ENCODE measurements at places on chromosomes 5 and 9. TPM values are rescaled to one million over a fixed set of nuclear protein-coding genes. Genes with fewer than 3 reads are reported as not detected.

DNA sequence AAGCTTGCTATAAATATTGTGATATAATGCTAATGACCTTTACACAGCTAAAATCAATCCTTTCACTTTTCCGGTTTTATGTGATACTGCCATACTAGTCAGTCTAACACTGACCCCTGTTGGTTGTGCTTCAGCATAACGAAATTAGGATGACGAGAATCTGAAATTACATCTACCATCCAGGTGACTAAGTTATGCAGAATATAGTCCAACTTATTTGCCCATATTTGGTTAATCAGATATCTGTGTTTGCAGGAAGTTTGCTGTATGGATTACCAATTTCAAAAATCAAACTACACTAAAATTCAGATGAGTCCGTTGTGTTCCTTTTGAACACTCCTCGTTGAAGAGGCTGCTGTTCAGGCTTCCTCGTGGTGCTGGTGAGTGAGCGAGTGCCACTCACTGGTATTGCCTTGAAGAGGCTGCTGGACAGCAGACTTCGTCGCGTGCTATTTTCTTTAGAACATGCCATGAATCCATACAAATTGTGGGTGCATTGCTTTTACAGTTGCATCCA, 32.5 kb downstream of the TENT4A start:
- no peak for DNase-seq
- H3K4me1 ChIP-seq = no peaks in the 10 kb centered on the region
- H3K27ac ChIP-seq = no peak overlapping the region
- H3K36me3 ChIP-seq = no peaks in the 10 kb centered on the region
- H3K27me3 ChIP-seq = peaks cover 2% of the 10 kb centered on the region
- H3K4me3 ChIP-seq = no peak overlapping the region

DNA sequence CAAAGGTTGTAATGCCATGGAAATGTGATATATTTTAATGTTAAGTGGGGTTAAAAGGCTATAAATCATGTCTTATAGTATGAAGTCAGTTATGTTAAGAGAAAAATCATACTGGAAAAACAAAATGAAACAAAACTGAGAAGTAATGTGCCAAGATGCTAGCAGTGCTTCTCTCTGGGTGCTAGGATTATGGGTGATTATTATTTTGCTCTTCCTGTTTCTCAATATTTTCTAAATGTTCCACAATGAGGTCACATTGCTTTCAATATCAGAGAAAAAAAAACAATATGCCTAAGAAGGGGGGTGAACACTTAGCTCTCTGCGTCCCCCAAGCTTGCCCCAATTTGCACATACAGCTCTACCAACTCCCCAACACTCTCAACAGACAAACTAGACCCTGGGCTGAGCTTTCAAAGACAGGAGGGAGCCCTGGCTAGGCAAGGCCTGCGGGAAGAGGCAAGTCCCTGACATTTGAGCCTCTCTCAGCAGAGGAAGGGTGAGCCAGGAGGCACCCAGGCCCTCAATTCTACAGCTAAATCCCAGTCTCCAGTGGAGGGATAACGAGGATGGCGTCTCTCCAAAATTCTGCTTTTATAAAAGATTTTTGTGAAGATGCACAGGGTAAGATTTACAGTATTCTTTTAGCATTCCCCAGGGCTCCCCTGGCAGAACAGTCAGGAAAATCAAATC, 24.4 kb downstream of the WHRN start:
- H3K36me3 ChIP-seq = no peaks in the 10 kb centered on the region
- peaks cover 4% of the 10 kb centered on the region for H3K27me3 ChIP-seq
- no peak for DNase-seq
- no peaks in the 10 kb centered on the region for H3K4me1 ChIP-seq
- H3K27ac ChIP-seq = no peak overlapping the region
- no peak overlapping the region for H3K4me3 ChIP-seq

DNA sequence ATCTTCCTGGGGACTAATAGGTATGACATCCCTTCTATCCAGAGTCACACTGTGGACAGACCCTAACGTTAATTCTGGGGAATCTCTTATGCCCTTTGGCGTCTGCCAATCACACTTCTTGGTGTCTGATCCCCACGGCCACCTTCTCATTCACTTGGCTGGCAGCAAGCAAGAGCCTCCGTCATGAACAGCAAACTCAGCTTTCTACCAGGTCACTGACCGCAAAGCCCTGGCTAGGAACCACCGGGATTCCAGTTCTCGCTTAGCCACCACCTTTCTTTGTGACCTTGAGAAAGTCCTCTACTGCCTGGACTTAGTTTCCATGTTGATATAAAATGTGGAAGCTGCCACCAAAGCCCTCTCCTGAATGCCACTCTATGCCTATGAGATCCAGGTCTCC, 67.7 kb upstream of the FCN1 start:
- no peak overlapping the region for H3K27ac ChIP-seq
- H3K36me3 ChIP-seq = peaks cover 22% of the 10 kb centered on the region
- H3K4me3 ChIP-seq = no peak overlapping the region
- peaks cover 8% of the 10 kb centered on the region for H3K27me3 ChIP-seq

GRCh38 chr9:38295764-38296163, 96.7 kb upstream of the ALDH1B1 start:
- H3K27ac ChIP-seq = no peak overlapping the region
- no peaks in the 10 kb centered on the region for H3K36me3 ChIP-seq
- H3K4me3 ChIP-seq = no peak overlapping the region
- no peak for DNase-seq
- peaks cover 5% of the 10 kb centered on the region for H3K27me3 ChIP-seq

DNA sequence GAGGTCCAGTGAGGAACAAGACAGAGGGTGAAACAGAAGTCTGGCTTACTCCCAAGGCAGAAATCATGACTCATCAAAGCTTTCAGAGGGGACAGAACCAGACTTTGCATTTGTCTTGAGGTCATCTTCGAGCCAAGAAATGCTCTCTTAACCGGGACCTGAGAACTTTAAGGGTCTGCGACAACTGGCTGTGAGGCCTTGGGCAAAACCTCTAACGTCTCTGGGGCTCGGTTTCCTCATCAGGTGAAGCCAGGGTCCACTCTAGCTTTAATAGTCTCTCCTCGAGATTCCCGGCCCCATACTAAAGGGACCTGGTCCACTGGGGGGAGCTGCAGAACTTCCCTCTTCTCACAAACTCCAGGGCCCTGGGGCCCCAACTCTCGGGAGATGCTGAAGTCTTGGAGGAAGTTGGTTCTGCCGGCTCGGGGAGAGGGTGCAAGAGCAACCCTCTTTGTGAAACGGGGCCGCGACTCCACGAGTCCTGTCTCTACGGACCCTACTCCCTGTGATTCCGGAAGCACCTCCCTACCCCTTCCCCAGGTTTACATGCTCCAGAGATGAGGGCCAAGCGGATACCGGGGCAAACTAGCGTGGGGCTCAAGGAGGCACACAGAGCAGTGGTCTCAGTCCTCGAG, 2.6 kb downstream of the GLIS3 start:
- H3K27ac ChIP-seq = no peak overlapping the region
- no peaks in the 10 kb centered on the region for H3K36me3 ChIP-seq
- H3K4me1 ChIP-seq = peaks cover 9% of the 10 kb centered on the region
- peaks cover 13% of the 10 kb centered on the region for H3K27me3 ChIP-seq
- no peak for DNase-seq

DNA sequence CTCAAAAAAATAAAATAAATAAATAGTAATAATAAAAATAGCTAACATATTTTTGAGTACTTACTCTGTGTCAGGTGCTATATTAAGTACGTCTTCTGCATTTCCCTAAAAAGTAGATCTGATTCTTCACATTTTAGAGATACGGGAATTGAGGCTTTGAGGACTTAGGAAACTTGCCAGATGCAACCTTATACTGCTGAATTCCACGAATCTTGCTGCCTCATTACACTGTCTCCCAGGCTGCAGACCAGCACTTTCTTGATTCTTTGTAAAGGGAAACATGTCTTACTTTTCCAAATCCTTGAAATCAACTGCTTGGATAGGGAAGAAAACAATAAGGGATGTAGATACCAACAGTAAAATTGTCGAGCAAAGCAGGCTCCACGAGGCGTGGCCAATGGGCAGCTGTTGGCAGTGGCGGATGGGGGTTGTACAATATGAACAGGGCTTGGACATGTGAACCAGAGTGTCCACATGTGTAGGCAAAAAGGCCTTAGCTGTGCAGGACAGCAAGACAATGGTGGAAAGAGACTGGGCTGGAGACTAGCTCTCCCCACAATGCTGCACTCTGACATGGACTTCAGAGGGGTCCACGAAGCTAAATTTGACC, 124.3 kb upstream of the RAI14 start:
- no peaks in the 10 kb centered on the region for H3K27me3 ChIP-seq
- no peaks in the 10 kb centered on the region for H3K36me3 ChIP-seq
- no peak for DNase-seq
- no peak overlapping the region for H3K27ac ChIP-seq
- H3K4me1 ChIP-seq = no peaks in the 10 kb centered on the region
- H3K4me3 ChIP-seq = no peak overlapping the region

DNA sequence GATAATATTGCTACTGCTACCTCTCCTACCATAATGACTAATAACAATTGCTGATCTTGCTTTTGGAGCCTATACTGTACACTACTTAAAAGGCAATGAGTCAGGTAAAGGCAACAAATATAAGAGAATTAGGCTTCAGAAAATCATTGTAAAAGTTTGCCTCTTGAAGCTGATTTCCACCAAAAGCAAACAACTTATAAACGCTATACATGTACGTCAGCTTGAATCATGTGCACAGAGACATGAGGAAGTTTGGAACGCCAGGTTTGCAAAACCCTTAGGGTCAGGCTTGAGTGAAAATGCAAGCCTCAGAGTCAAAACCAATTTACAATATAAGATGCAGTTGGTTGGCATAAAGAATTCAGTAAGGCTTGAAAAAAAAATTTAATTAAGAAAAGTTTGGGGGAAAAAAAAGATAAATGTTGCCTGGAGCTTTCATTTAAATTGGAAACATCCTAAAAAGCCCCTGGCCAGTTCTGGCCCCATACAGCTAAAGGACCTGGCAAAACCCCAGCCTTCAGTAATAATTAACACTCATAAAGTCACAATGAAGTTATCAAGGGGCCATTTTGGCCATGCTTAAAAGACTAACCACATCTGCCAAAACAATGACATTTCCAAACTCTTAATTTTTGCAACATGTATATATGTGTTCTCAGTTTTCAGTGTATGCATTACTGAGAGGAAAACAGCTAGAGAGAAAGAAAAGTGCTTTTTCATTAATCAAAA, 181.0 kb upstream of the NFIL3 start:
- no peak overlapping the region for H3K27ac ChIP-seq
- H3K4me1 ChIP-seq = no peaks in the 10 kb centered on the region
- H3K4me3 ChIP-seq = no peak overlapping the region
- no peaks in the 10 kb centered on the region for H3K36me3 ChIP-seq

PCSK1 gene
- total RNA-seq = 11.6 TPM

CBY3 gene
- total RNA-seq = not detected

DMRTA1 gene
- 30.1 TPM for total RNA-seq

ADAMTS2 gene
- 23.5 TPM for total RNA-seq

LRRC26 gene
- 0.98 TPM for total RNA-seq

NPDC1 gene
- 260 TPM for total RNA-seq

All from glutamatergic neuron (in vitro differentiated cells).